Stimulated activated CD8-positive, alpha-beta memory T cell treated with anti-CD3 and anti-CD28 coated beads, Interleukin-7, amount 100 ng/mL, for 24 hours (primary cell): ENCODE measurements at places on chromosomes 5 and 9.

- DNase-seq, result no peak
Observed at GRCh38 chr5:28603869-28604268, 1565.5 kb upstream of the CDH9 start.

DNA sequence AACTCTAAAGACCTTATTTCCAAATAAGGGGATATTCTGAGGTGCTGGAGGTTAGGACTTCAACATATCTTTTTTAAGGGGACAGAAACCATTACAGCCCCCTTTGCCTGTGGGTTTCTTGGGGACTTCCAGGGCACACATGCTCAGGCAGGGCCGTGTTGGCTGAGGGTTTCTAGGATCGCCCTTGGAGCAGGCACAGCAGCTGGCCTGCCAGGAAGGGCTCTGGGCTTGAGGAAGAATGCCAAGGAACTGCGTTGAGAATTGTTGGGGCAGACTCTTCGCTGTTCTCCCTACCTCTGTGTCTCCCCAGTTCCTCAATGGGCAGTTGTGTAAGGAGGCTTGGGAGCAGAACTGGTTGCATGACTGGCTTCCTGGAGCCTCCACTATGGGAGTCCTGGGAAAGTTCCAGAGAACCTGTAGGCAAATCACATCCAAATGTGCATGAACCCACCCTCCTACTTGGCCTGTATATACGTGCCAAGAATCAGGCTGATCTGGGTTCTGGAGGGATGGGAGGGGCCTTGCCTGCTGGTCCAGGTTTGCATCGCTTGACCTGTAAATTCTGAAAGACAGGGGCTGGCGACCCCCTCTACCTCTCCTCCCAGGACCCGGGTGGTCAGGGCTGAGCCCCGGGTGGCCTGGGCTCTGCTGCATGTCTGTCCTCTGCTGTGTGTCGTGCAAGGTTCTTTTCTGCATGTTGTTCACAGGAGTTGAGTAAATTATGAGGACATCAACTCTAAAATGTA is 65.5 kb downstream of the HSPA4 start:
- DNase-seq, result no peak

GRCh38 chr9:108636013-108636412 is 219.8 kb downstream of the ACTL7B start:
- no peak for DNase-seq

DNA sequence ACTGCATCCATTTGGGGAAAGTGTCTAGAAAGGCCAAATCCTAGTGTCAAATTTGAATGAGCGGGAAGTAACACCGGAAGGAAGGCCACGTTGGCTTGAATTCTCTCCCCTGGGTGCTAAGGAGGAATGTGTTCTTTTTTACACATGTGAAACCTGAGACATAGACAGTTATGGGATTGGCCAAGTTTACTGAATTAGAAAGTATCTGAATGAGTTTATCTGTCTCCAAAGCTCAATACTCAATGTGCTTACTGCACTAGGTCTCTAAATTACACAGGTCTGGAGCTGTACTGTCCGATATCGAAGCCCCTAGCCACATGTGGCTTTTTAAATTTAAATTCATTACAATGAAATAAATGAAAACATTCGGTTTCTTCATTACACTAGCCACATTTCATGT is 6.0 kb downstream of the DMRT1 start:
- DNase-seq, result no peak

DNA sequence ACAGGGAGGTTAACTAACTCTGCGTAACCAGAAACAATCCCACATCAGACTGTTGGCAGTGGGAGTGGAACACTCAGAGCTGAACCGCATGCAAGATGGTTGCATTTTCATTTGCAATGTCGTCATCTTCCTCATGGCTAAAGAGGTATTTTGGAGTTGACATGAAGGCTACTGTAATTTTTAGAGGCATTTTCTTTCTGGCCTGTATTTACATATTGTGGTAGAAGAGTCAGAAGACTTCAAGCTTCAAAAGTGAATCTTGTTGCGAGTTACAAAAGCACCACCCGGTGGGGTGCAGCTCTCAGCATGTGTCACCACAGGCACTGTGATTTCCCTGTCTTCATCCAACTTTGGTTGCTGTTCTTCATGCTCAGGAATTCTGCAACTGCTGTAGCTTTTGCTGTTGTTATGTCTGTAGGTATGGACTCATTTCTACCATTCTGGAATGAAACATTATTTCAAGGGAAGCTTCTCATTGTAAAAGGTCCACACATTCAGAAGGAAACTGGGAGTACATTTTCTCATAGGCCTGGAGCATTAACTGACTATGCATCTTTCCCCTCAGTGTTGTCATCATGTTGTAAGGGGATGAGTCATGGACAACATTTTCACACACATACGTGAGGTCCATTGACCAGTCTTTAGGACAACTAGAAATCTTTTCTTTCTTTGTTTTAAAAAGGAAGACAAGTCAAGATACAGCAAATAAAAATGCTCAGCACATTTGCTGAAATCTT is 35.4 kb upstream of the GDNF start:
- no peak for DNase-seq

- DNase-seq, result no peak
Observed at GRCh38 chr9:98600631-98601030, 108.1 kb downstream of the GABBR2 start.

GRCh38 chr5:176388003-176388443 is 375 bp downstream of the NOP16 start:
- DNase-seq, result no peak

DNA sequence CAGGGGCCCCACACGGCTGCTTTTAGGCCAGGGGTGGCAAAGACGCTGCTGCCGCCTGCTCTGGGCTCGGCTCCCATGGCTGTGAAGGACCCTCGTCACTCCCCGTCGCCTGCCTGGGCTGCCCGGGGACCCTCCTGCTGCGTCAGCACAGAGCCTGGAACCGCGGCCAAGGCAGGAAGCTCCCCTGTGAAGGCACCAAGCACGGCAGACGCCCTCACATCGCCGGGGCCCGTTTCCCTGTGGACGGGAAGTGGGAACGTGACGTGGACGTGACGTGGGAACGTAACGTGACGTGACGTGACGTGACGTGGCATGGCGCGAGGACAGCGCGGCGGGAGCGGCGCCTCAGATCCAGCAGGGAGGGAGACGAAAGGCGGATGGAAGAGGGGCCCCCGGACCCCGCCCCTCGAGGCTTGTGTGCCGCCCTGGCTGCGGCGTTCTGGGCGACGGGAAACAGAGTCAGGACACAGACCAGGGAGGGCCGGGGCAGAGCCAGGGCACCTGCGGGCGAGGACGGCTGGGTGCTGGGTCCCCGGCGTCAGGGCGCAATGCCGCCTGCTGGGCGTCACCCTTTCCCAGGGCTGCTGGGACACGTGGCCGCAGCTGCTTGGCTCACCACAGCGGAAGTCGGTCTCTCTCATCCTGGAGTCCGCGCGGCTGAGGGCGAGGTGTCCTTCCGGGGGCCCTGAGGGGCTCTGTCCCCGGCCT is 53.1 kb downstream of the MRPL36 start:
- DNase-seq, result no peak

GRCh38 chr5:87872986-87873385 is 395.7 kb downstream of the TMEM161B start:
- no peak for DNase-seq

- no peak for DNase-seq
Observed at GRCh38 chr5:55540525-55540924, 5.8 kb upstream of the PLPP1 start.
